ENCODE measurements at places on chromosomes 2 and 18.

GRCh38 chr18:6543330-6543908 lies 128.7 kb upstream of the L3MBTL4 start:
- peak; percentile 45 for DNase-seq

- no peak for DNase-seq
These were observed 3.0 kb upstream of the CNGA3 start for GRCh38 chr2:98343285-98343684.

- no peak for DNase-seq
These were observed 39.4 kb downstream of the SCTR start for GRCh38 chr2:119484834-119485233.

DNA sequence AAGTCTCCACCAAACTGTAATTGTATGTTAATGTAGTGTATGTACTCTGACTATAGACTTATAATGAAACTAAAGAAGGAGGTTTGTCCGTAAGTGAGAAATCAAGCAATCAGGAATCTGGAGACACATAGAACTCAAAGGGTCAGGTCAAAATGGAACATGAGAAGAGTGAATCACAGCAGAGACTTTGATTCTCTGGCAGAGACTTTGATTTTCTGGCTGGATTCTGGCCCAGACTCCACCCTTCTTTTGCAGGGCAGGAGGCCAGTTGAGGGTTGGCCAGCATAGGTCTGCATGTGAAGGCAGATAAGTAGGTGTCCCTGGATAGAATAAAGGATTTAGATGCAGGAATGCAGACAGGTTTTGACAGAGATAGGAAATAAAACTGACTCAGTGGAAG lies 11.0 kb upstream of the NCKAP5 start:
- peak; percentile 56 for DNase-seq

- no peak for DNase-seq
These were observed 41.6 kb downstream of the GFPT1 start for GRCh38 chr2:69345434-69345833.

GRCh38 chr18:74407888-74408287 lies 49.2 kb downstream of the DIPK1C start:
- DNase-seq: no peak

GRCh38 chr2:12890481-12890991 lies 173.8 kb downstream of the TRIB2 start:
- no peak for DNase-seq

DNA sequence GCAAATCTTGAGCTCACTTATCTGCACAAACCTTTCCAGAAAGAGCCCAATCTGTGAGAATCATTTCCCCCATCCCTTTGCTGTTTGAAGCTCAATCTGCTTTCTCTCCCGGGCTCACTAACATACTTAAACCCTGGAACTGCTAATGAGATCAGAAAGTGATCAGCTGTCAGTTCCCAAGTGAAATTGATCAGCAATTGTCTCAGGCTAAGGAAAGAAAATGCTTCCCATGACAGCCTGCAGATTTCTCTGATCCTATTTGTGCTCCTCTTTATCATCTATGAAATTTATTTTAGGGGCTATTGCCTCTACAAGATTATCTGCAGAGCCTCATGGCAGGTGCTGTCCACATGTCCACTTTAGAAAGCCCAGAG lies 239.0 kb upstream of the CXCR4 start:
- no peak for DNase-seq

GRCh38 chr2:641164-641871 lies 35.9 kb downstream of the TMEM18 start:
- DNase-seq: no peak

DNA sequence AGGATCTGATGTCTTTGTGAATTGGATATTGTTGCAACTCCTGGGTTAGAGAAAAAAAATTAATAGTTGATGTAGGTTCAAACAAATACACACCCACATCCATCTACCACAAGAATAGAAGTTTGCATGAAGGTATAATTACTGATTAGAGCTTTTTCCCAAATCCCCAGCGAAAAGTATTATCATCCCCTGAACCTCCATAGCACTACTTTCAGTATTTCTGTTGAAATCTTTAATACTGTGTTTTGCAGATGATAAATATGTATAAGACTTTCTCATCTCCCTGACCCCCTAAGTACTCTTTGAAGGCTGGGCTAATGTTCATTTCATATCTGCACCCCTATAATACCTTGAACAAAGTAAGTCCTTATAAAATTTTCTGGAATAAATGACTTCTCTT lies 6.4 kb downstream of the FN1 start:
- no peak for DNase-seq

DNA sequence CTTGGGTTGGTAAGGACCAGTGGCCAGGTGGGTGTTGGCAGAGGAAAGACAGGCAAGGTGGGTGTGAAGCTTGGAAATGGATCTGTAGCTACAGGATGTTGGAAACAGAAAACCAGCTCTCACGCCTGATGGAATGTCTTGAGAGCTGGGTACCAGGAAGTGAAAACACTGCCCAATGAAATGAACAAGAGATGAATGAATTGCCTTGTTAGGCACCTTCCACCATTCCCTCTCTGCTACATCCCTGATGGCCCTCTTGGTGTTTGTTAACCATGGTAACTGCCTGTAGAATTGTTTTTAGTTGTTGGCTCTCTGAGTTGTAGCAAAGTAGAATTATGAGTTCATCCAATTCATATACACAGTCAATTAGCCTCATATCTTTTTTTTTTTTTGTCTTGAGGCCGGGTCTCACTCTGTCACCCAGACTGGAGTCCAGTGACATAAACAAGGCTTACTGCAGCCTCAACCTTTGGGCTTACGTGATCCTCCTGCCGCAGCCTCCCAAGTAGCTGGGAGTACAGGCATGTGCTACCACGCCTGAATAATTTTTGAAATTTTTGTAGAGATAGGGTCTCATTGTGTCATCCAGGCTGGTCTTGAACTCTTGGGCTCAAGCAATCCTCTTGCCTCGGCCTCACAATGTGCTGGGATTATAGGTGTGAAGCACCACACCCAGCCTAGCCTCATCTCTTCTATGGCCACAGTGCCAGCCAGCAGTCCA lies 9.5 kb downstream of the KCMF1 start:
- no peak for DNase-seq

- DNase-seq: no peak
These were observed 184.2 kb upstream of the HDAC4 start for GRCh38 chr2:239584986-239585385.

- peak; percentile 68 for DNase-seq
These were observed 222.4 kb upstream of the NCKAP5 start for GRCh38 chr2:133790711-133791110.
